ENCODE measurements at places on chromosomes 6 and 20.

- no peak for DNase-seq
Observed at GRCh38 chr6:105952772-105953690, 133.1 kb upstream of the PRDM1 start.

DNA sequence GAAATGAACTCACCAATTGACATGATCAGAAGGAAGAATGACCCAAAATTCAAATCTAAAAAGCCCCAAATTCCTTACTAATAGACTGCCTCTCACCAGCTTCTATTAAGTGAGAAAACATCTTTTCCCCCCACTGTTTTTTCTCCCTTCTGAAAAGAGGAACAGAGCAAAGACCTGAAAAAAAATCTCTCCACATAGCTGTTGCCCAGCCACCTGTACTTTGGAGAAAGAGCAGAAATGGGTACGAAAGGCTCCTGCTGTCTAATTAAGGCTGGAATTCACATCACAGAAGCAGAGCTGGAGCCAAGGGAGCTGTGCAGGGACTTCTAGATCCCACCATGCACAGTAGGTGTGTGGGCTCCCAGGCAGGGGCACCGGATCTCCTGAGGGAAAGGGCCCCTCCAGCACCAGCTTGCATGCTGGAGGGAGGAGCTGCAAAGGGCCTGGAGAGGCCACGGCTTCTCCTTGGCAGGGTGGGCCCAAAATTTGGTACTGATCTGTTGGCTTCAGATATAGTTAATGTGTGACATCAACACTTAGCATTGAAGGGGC is 73.2 kb upstream of the DUSP22 start:
- DNase-seq, result no peak

DNA sequence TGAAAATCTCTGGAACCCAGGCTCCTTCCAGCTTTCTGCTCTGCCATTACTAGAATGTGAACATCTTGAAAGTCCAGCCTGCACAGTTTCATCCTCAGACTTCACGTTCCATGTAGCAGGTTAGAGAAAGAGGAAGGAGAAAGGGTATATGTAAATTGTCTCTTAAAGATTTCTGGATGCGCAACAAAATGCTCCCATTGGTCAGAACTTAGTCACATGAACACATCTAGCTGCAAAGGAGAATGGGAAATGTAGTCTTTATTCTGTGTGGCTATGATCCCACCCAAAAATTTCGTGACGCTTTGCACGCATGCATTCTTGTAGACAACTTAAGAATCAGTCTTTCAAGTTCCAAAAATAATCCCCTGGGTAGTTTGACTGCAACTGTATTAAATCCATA is 46.4 kb upstream of the CHD6 start:
- DNase-seq, result peak; percentile 56

DNA sequence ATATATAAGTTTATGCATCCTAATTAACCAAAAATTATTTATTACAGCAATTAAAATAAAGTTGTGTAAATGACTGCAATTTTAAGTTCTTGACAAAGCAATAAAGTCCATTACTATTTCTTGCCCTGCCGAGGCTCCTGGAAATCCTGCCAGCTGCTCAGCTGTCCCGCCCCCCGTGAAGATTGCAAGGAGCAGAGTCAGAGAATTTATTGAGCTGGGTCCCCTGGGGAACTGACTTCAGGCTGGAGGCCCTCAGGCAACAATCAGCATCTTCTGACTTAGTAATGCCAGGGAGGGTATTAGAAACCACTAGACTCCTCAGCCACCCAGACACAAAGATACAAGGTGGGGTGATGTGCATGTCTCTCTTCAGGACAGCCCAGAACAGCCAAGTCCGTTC is 92.3 kb downstream of the EDN3 start:
- DNase-seq, result no peak

- DNase-seq, result no peak
Observed at GRCh38 chr6:81861281-81861680, 108.8 kb upstream of the TENT5A start.

DNA sequence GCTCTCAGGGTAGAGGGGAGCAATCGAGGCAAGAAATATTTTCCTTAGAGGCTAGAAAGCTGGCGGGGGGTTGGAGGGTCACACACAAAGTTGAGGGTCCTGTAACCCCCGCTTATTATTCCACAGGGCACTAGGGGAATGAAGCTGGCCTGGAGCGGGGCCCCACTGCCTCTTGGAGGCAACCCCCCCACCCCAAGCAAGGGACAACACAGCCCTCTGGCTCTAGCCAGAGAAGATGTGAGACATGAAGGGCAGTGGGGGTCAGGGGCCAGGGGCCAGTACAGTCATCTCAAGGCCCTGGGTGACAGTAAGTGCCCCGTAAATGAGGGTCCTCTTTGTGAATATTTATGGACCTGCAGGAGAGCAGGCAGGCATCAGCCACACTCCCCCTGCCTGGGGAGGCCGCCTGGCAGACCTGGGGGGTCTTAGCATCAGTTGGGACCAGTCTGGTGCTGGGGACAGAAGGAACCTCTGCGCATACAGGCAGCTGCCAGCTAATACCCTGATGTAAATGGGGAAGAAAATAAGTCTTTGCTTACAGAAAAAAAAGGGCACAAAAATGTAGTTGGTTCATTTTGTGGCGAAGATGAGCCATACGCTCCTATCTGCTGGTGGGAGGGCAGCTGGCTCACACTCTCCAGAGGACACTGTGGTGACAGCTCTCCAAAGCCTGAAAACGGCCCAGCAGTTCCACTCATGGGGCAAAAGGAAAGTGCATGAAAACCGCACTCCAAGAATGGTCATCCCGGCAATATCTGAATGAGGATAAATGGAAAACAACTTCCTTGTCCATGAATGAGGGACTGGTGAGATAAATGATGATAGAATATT is 21.9 kb downstream of the SPATA2 start:
- no peak for DNase-seq

GRCh38 chr20:8305449-8305978 is 173.4 kb downstream of the PLCB1 start:
- peak; percentile 92 for DNase-seq

GRCh38 chr6:118722829-118723813 is 71.7 kb upstream of the CEP85L start:
- DNase-seq, result no peak

- no peak for DNase-seq
Observed at GRCh38 chr6:1896897-1897296, 287.2 kb downstream of the FOXC1 start.

All from MM.1S (cell line).